ENCODE measurements at places on chromosomes 12 and 14. TPM values are rescaled to one million over a fixed set of nuclear protein-coding genes. Genes with fewer than 3 reads are reported as not detected.

The CACNA2D4 gene
- polyA plus RNA-seq = 1.9 TPM

The MYO1A gene
- polyA plus RNA-seq = 0.11 TPM

The CPNE6 gene
- polyA plus RNA-seq = not detected

The GRIP1 gene
- polyA plus RNA-seq = 21.1 TPM

Measured in left renal pelvis (tissue), 4 donors.